A673 (cell line): ENCODE measurements at places on chromosomes 5 and 9.
A peak's percentile ranks its signal among the peaks of the same experiment; 100 is the strongest.

GRCh38 chr5:163163858-163164257 is 273.5 kb upstream of the CCNG1 start:
- DNase-seq = peak; percentile 5

- DNase-seq = peak; percentile 17
Observed at GRCh38 chr9:74379718-74380117, 117.4 kb upstream of the RORB start.

GRCh38 chr5:150765799-150766169 is 7.0 kb upstream of the DCTN4 start:
- DNase-seq = no peak

GRCh38 chr5:169426784-169427183 is 125.8 kb upstream of the SLIT3 start:
- no peak for DNase-seq

DNA sequence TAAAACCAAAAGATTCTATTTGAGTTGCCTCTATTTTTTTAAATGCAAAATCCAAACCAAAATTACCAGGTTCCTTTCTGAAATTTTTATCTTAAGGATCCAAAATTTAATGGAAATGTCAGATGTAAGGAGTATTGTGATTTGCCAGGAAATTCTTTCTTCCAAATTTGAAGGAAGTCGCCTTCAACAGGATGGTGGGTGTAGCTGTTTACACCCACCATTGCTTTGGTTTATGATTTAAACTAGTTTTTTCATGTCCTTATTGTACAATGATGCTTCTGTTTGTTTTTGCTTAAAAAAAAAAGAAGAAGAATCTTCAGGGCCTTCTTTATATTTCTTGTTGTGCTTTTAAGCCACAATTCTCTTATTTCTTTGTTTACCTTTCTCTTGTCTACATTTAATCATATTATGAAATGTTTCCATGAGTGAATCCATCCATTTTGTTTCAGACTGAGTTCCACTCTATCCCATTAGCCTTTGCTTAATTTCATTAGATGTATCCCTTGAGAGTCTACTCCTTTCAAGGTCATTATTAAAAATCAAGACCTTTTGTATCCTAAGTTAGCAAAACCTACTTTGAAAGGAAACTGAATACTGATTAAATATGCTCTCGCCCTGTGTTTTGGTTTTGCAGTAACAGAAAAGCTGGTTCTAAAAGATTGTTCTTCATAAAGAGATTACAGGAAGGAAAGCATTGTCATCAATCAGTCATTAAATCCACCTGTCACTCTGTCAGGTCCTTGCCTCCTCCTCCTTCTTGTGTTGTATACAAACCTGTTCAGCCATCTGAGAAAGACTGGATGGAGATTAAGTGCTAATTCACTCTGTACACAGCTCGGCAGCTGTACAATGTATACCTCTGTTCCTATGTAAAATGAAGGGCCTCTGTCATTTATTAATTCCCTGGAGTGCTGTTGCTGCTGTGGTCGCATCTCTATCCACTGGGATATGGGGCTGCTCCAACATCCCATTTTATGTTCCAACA is 45.5 kb upstream of the SLC2A8 start:
- DNase-seq = no peak

DNA sequence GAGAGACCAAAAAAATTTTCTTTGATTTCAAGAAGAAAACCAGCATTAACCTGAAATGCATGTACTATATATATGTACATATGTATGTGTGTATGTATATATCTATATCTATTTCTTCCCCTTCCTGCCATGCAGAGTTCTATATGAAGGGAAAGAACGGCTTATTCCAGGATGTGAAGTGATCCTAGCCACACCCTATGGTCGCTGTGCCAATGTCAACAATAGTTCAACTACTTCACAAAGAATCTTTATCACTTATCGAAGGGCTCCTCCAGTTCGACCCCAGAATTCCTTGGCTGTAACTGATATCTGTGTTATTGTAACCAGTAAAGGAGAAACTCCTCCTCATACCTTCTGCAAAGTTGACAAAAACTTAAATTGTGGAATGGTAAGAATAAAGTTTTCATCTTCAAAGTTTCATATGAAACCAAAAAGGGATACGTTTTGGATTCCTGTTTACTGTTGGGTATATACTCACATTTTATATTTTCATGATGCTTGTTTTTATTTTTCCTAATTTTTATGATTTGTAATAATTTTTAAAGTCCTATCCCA is 56.2 kb downstream of the DENND4C start:
- no peak for DNase-seq

DNA sequence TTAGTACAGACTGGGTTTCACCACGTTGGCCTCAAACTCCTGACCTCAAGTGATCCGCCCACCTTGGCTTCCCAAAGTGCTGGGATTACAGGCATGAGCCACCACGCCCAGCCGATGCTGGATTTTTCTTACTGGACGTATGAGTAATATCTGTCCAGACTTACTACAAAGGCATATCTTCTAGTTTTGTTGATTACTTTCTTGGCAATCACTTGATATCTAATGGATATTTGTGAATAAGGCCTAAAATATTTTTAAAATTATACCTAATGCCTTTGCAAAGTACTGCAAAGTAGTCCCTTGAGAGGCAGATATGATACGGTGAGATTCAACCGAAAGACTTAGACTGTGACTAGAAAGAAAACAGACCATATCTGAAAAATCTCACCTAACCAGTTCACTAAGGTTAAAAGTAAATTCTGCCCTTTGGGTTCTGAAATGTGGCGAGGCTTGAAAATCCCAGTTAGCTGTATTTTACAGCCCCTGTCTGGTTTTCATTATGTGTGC is 152.1 kb downstream of the GNAQ start:
- no peak for DNase-seq

DNA sequence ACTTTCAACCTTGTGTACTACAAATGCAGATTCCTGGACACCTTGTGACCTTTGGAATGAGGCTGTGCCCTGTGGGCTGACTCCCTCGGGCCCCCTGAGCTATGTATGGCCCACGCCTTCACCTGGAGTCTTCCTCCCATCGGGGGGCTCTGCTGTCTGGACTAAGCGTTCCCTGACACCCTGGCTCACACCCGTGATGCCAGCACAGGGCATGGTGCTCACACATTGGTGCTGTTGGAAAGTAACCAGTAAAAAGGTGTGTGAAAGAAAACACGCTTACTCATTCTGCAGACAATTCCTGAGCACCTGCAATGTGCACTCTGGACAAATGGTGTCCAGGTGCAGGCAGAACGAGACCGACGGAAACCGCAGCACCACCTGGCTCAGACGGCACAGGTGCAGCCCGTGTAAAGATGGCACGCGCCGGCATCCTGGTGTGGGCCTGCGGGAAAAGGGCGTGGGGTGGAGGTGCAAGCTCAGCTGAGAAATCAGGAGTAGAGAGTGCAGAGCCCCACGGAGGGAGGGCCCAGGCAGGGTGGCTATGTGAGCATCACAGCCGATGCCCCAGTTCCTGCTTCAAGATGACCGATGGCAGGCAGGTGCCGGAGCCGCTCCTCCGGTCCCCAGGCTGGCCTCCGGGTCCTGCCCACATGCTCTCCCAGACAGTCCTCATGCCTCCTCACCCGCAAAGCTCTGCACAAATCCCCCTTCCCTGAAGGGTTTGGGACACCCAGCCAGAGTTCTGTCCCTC is 11.0 kb downstream of the LPCAT1 start:
- DNase-seq = no peak

DNA sequence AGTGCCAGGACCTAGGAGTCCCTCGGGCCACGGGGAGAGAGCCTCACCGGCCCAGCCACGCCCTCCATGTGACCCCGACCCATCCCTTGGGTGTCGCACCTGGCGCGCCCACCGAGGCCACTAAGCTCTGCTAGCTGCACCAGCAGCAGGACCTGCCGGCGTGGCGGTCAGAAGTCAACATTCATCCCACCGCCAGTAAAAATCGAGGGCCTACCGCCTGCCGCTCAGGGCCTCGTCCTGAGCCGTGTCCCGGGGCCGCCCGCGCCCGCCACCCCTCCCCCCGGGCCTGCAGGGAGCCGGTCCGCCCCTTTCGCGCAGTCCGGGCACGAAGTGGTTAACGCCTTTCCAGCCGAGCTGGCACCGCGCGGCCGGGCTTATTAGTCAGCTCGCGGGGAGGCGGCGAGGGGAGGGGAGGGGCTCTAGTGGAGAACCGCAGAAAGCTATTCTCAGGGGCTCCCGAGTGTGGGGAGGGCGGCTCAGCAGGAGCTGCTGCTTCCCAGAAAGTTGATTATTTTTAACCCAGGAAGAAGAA is 124.4 kb downstream of the C9orf50 start:
- DNase-seq = peak; percentile 99

DNA sequence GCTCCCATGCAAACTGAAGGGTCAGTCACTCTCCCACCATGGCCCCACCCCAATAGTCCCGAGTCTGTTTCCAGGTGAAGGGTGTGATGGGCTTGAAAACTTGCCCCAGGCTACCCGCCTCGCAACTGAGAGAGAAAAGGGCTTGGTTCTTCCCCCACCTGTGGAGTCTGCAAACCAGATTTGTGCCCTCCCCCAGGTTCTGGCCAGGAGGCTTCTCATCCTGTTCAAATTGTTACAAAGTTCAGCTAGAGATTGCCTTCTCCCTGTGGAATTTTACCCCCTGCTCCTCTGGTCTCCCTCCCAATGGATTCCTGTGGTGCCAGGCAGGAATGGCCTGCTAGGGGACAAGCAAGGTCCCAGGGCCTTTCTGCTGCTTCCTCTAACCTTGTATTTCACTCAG is 93.1 kb upstream of the ACO1 start:
- DNase-seq = no peak

DNA sequence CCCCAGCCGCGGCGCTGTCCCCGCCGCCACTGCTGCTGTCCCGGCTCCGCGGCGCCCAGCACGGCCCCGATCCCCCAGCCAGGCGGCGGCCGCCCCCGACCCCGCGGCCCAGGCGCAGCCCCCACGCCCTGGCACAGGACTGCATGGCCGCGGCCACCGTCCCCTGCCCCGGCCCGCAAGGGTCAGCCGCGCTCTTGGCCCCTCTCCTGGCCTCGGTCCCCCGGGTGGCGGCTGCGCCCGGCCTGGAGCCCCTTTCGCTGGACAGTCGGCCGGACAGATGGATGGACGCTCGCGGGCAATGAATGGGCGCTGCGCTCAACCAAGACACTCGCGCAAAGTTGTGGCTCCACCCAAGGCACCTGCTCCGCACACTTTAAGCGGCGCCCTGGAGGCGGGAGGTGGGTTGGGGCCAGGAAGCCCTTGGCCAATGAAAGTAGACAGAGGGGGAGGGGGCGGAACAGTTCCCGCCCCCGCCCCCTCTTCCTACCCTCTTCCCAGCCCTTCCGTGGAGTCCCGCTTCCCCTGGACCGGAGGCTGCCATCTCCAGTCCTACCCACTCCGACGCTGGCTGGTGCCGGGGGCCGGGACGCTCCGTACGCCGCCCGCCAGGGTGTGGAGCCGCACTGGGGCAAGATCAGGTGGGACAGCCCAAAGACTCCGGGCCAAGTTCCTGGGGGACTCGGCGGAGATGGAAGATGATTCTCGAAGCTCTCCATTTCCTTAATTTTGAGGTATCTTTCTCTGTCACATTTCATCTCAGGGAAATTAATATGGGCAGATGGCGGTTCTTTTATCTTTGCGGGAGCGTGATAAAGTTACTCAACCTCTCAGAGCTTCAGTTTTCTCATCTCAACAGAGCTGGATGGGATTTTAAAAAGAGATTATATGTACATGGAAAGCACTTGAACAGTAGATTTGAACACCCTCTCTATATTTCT is at the start of gene GLDC:
TSS of gene GLDC (minus strand) at position 375 of the 938 bp plus-strand sequence. CDS start at position 145, 230 bp downstream.
- peak; percentile 55 for DNase-seq

GRCh38 chr9:112789473-112789872 is 38.9 kb downstream of the SNX30 start:
- no peak for DNase-seq

DNA sequence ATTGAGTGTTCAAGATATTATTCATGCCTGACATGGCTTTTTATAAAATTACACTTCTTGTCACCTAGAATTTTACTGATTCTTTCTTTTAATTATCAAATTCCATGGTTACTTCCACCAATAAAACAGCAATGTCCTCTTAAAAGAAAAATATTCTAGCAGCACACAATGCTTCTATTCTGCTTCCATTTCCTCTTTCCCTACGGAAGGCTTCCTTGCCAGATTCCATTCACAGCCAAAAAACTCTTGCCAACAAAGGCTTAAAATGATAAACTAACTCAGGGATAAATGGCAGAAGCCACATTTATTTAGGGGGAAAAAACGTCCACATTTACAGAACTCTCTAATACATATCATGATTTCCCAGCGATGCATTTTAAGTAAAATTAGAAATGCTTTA is 111.6 kb downstream of the CTNND2 start:
- DNase-seq = no peak

DNA sequence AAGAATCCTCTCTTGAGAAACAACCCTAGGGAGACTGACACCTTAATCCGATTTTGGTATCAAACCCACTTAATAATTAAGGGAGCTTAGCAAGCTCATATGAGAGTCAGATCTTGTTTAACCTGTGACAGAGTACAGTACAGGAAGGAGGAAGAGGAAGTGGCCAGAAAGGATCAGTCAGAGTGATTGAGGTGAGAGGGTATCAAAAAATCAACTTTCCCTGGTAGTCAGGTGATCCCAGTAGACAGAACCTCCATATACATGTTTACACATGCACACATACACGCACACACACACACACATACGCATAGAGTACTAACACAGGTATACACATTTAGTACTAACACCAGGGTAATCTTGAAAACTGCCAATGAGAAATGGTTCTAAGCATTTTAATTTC is 56.8 kb downstream of the GLIS3 start:
- DNase-seq = no peak

DNA sequence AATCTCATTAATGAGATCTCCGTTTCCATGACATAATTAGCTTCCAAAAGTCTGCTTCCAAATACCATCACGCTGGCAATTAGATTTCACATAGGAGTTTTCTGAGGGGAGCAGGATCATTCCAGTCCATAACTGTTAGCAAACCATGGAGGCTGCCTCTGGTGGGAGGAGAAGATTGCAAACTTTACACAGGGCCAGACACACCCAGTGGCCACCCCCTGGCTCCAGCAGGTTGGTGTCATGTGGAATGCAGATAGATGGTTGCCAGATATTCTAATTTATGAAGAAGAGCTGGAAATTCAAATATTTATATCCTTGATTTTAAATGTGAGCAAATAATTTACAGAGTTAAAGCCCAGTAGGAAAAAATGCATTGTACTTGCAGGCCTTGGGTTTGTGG is 164.2 kb downstream of the ICE1 start:
- no peak for DNase-seq

DNA sequence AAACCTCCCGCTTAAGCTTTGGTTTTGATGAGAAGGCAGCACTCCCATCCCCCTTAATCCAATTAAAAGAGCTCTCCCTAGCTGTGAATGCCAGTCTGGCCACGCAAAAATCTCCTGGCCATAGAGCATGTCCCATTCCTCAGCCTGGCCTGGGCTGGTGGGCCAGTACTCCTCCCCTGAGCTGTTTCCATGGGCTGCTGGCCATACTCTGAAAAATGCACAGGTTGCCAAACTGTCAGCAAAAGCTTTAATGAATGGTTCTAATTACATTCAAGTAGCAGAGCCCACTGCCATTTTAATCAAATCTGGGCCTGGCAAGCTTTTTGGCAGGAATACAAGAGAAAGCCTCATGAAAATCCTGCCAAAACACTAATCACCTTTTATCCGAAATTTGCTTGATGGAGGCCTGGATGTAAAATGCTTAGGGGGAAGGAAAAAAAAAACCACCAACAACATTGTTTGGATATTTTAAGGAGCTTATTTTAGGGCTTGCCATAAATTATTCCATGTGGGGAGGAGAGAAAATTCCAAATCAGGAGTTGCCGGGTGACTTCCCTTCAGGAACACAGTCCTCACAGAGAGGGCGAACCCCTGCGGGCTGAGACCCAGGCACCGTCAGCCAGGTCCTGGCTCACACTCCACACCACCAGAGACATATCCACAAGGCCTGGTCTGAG is 243.3 kb downstream of the SEC61B start:
- DNase-seq = peak; percentile 82
